ENCODE measurements at places on chromosomes 3 and 15. TPM values are rescaled to one million over a fixed set of nuclear protein-coding genes. Genes with fewer than 3 reads are reported as not detected.

GRCh38 chr15:85010386-85011159 is 28.9 kb downstream of the PDE8A start:
- DNase-seq: no peak
- H3K4me1 ChIP-seq: peaks cover 50% of the 10 kb centered on the region
- H3K27me3 ChIP-seq: no peaks in the 10 kb centered on the region
- H3K4me3 ChIP-seq: no peak overlapping the region
- no peak overlapping the region for H3K27ac ChIP-seq

- no peaks in the 10 kb centered on the region for H3K27me3 ChIP-seq
- DNase-seq: peak; percentile 90
- H3K4me3 ChIP-seq: peak overlapping the region; percentile 99
- H3K4me1 ChIP-seq: peaks cover 45% of the 10 kb centered on the region
- peaks cover 73% of the 10 kb centered on the region for H3K36me3 ChIP-seq
- H3K27ac ChIP-seq: peak overlapping the region; percentile 97
Measured at GRCh38 chr3:153160451-153161137, 1.4 kb upstream of the RAP2B start.

The TF gene
- 1.1 TPM for total RNA-seq

GRCh38 chr3:143977341-143978262 is 6.0 kb downstream of the DIPK2A start:
- no peak overlapping the region for H3K4me3 ChIP-seq
- peaks cover 28% of the 10 kb centered on the region for H3K4me1 ChIP-seq
- H3K27me3 ChIP-seq: no peaks in the 10 kb centered on the region
- peaks cover 26% of the 10 kb centered on the region for H3K36me3 ChIP-seq
- no peak for DNase-seq

DNA sequence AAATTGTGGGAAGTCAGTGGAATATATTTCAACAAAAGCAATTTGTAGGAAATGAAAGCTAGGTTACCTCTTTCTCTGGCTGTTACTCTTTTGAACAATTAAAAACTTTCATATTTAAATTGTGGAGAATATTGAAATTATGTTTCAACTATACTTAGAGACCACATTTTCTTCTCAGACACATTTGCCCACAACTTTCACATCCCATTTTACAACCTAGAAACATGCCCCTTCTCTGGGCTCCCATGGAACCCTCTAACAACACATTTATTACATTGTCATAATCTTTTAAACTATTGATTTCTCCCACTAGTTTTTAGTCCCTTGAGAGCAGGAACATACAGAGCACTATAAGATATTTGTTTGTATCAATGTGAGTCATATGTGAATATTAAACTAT is 211.7 kb upstream of the TTC14 start:
- no peaks in the 10 kb centered on the region for H3K36me3 ChIP-seq
- no peaks in the 10 kb centered on the region for H3K4me1 ChIP-seq
- H3K27me3 ChIP-seq: no peaks in the 10 kb centered on the region
- no peak for DNase-seq
- H3K27ac ChIP-seq: no peak overlapping the region

DNA sequence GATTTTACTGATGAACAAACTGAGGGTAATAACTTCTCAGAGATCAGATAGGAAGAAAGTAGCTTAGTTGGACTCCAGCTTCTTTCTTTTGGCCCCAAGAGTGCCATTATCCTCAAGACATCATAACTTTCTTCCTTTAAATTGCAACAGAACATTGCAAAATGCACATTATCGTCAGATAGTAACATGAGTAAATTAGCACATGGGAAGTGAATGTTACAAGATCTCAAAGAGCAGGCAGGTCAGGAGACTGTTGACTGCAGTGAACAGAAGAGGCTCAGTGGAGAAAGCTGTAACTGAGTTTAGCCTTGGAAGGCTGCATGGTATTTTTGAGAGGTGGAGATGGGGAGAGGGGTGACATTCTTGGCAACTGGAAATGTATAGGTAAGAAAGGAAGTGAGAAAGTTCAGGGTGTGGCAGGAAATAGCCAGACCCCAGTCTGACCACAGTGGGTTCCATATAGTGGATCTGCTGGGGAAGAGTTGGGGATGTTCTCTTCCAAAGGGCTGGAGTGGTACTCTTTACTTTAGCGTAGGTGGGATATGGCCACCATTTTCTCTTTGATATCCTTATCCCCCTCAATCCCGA is 307.7 kb downstream of the RPLP1 start:
- no peaks in the 10 kb centered on the region for H3K36me3 ChIP-seq
- peak overlapping the region; percentile 89 for H3K27ac ChIP-seq
- DNase-seq: no peak
- no peaks in the 10 kb centered on the region for H3K27me3 ChIP-seq
- H3K4me1 ChIP-seq: peaks cover 48% of the 10 kb centered on the region

The GOLGA8T gene
- not detected for total RNA-seq

GRCh38 chr3:117762621-117763037 is 1053.0 kb downstream of the TUSC7 start:
- no peaks in the 10 kb centered on the region for H3K36me3 ChIP-seq
- H3K27me3 ChIP-seq: peaks cover 11% of the 10 kb centered on the region
- no peak overlapping the region for H3K27ac ChIP-seq
- no peaks in the 10 kb centered on the region for H3K4me1 ChIP-seq

DNA sequence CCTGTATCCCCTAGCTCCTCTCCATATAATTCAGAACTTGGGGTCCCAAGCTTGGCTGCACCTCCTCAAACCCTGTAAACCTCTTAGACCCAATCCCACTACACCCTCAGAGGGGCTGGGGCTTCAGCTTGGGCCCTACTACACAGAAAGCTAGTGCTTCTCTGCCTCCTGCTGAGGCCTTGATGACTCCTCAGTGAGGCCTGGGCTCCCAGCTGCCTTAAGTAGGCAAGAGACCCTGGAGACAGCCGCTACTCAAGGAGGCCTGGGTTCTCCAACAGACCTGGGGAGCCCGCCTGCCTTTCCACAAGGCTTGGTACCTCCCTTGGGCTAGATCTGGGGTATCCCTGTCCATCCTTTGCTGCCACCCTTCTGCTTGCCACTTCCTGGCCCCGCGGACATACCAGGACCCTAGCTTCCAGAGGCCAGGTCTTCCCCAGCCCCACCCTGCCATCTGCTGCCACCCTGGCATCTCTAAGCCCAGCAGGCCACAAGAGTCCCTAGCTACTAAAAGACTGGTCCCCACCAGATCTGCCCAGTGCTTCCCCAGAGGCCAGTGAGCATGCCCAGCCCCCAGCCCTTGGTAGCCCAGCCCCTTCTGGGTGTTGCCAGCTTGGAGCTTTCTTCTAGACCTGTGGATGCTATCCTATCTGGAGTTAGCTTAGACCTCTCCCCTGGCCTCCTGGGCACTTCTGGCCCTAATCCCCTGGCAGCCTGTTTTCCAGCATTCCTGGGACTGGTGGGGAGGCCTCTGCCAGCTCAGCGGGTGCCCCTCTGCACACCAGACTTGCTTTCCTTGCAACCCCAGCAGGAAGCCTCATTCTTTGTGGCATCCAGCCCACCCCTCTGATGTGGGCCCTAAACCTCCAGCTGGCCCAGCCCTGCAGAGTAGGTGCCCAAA is 13.7 kb downstream of the C15orf39 start:
- peaks cover 94% of the 10 kb centered on the region for H3K36me3 ChIP-seq
- H3K27me3 ChIP-seq: no peaks in the 10 kb centered on the region
- peak overlapping the region; percentile 17 for H3K4me3 ChIP-seq
- peaks cover 25% of the 10 kb centered on the region for H3K4me1 ChIP-seq

DNA sequence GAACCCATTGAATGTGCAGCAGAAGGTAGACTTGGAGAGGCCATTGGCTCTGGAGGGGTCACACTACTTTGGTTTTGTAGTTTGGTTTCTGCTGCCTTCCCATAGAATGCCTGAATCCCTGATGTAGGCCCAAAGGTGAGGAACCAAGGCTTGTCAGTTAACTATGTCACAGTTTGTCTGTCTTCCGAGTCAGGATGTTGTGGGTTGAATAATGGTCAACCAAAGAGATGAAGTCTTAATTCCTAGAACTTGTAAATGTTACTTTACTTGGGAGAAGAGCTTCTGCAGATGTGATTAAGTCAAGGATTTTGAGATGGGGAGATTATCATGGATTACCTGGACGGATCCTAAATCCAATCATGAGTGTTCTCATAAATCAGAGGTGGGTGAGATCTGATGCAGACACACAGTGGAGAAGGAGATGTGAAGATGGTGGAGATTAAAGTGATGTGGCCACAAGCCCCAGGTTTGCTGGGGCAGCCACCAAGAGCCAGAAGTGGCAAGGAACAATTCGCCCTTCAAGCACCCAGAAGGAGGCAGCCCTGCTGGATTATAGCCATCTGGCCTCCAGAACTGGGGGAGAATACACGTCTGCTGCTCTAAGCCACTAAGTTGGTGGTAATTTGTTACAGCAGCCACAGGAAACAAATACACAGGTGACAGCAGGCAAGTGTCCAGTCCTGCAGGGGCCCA is 2.3 kb upstream of the CCR8 start:
- H3K27me3 ChIP-seq: no peaks in the 10 kb centered on the region
- H3K36me3 ChIP-seq: no peaks in the 10 kb centered on the region
- no peak for DNase-seq

GRCh38 chr3:11716573-11717290 is 73.0 kb upstream of the VGLL4 start:
- DNase-seq: no peak
- peaks cover 35% of the 10 kb centered on the region for H3K36me3 ChIP-seq
- H3K4me1 ChIP-seq: peaks cover 25% of the 10 kb centered on the region

- H3K36me3 ChIP-seq: no peaks in the 10 kb centered on the region
- no peaks in the 10 kb centered on the region for H3K27me3 ChIP-seq
- no peak for DNase-seq
- no peak overlapping the region for H3K4me3 ChIP-seq
- H3K27ac ChIP-seq: no peak overlapping the region
Measured at GRCh38 chr3:107307205-107307604, 70.0 kb upstream of the CCDC54 start.
